NB4 (cell line): ENCODE measurements at places on chromosomes 12 and 14.
A peak's percentile ranks its signal among the peaks of the same experiment; 100 is the strongest.

DNA sequence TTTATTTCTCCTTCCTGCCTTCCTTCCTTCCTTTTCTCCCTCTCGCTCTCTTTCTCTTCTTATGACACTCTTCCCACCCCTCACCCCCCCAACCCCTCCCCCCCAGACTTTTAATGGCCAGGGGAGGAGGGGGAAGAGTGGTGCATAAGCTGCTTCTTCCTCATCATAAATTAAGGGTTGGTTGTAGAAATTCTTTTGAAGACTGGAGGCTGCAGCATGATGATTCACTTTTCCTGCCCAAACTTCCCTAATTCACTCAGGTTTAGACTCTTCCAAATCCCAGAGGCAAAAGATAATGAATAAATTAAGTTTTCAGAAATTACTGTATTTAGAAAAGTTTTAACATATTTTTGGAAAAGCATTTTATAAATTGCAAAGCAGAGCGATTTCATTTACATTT lies 58.2 kb downstream of the GRIP1 start:
- peak; percentile 9 for DNase-seq

GRCh38 chr12:17416748-17417147 lies 673.2 kb downstream of the RERGL start:
- no peak for DNase-seq

GRCh38 chr12:4918950-4919660 lies 9.4 kb downstream of the KCNA1 start:
- DNase-seq: no peak

DNA sequence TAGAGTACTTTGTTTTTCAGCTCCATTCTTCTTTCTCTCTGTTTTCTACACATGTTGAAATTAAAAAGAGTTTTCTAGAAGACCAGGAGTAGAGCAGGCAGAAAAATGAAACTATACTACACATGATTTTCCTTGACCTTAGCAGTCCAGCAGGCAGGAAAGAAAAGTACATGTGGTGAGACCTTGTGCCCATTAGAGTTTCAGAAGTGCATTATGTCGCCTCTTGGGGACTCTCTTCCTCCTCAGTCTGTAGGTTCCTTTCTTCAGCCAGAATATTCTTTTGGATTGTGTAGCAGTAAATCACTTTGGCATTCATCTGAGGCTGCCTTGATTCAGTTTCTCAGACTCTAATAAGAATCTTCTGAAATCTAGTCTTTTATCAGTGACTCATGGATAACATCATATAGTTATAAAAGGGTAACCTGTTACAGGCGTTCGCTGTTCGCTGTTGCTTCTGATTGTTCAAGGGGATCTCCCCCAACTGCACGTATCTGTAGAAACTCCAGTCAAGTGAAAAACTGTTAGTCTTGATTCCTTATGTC lies 161.8 kb downstream of the ANO4 start:
- no peak for DNase-seq

GRCh38 chr14:60654334-60654821 lies 5.1 kb upstream of the SIX1 start:
- no peak for DNase-seq

DNA sequence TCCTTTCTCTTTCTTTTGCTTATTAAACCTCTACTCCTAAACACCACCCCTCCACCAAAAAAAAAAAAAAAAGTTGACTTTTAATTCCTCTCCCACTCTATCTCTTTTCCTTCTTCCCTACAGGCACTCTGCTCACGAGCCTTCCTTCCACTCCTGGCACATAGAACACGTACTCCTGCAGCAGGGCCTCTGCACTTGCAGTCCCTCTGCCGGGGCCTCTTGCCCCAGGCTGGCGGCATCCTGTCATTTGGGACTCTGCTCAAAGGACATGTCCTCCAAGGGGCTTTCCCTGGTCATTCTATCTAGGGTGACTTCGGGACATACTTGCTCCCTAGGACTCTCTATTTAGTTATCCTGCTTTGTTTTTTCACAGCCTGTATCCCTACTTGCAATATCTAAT lies 7.7 kb downstream of the FOS start:
- peak; percentile 41 for DNase-seq

DNA sequence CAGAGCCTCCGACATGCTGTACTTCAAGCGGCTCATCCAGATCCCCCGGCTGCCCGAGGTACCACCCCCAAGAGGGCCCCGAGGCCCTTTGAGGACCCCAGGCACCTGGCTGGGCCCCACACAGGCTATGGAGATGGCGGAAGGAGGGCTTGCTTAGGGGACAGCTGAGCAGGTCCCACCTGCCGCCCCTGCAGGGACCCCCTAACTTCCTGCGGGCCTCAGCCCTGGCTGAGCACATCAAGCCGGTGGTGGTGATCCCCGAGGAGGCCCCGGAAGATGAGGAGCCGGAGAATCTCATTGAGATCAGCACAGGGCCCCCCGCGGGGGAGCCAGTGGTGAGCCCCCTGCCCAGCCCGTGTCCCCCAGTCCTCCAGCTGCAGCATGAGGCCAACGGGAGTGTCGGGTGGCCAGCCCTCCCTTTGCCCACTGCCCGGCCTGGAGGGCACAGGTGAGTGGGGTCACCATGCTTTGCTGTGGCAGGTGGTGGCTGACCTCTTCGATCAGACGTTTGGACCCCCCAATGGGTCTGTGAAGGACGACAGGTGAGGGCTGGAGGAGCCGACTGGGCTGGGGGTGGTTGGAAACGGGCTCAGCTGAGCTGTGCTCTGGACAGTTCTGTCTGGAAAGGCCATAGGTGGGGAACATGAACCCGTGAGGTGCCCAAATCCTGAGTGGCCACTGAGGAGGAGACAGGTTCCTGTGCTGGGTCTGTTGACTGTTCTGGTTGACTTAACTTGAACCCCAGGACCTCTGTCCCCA lies 20.0 kb downstream of the HIP1R start:
- no peak for DNase-seq

GRCh38 chr12:53239643-53240258 lies 7.7 kb upstream of the RARG start:
- DNase-seq: no peak

DNA sequence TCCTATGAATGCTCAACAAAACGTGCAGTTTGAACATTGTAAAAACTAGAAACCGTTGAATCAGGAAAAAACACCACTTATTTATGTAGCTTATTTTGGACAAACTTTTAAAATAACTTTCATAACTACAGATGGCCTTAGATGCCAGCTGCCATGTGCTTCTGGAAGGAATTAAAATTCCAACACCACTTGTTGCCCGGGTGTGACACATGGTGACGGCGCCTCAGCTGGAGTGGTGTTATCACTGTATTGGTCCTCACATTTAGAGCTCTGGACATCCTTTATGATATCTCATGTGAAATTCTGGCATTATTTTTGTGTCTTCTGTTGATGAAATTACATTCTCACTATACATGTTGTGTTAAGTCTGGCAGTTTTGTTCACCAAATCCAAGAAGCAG lies 211.0 kb downstream of the IPO8 start:
- DNase-seq: no peak

- no peak for DNase-seq
Observed at GRCh38 chr14:65425885-65426284, 13.4 kb downstream of the FUT8 start.

DNA sequence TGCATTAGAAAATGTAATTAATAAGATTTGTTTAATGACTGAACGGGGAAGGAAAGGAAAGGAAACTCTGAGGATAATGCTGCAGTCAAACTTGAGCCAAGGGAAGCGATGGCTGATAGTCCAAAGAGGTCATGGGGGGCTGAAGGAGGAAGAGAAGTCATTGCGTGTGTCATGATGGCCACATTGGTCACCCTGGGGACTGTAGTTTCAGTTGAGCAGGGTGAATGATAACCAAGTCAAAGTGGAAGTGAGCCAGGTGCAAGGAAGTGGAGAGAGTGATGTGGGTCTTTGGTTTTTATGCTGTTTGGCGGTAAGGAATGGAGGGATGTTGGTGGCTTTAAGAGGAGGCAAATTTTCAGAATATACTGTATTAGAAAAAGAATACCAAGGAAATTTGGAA lies 21.6 kb downstream of the C12orf75 start:
- peak; percentile 50 for DNase-seq

DNA sequence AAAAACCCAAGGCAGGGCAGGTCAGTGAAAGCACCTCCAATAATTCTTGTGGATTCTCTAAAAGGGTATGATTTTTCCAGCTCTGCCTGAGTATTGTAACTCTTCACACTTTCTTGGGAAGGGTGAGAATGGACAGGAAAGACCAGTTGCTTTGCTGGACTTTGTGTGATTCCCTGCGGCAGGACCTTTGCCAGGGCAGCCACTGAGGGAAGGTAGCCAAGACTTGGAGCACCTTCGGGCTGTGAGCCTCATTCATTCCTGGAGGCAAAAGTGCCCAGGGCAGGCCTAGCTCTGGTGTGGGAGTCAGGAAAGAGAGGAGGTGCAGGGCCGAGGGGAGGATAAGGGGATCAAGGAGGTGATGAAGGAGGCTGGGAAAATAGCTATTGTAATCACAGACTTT lies 80.2 kb downstream of the VCPKMT start:
- no peak for DNase-seq

GRCh38 chr12:29782871-29783772 lies 620 bp downstream of the TMTC1 start:
- no peak for DNase-seq

DNA sequence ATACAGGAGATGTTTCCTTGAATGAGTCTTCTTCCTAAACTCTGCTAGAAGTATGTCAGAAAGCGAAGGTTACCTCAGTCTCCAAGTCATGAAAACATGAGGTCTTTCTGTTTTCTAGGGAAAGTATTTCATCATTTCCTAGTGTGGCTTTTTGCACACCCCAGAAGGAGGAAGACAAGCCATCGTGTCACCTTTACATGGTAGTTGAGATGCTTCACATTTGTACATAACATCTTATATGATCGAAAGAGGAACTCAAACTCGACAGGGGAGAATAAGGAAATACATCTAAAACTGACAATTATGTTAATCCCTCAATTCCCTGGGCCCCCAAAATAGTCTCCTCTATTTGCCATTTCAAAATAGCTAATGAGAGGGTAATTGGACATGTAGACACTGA lies 214.1 kb upstream of the PLEKHG7 start:
- DNase-seq: peak; percentile 50

- DNase-seq: no peak
Observed at GRCh38 chr12:78865516-78865915, 942 bp downstream of the SYT1 start.

DNA sequence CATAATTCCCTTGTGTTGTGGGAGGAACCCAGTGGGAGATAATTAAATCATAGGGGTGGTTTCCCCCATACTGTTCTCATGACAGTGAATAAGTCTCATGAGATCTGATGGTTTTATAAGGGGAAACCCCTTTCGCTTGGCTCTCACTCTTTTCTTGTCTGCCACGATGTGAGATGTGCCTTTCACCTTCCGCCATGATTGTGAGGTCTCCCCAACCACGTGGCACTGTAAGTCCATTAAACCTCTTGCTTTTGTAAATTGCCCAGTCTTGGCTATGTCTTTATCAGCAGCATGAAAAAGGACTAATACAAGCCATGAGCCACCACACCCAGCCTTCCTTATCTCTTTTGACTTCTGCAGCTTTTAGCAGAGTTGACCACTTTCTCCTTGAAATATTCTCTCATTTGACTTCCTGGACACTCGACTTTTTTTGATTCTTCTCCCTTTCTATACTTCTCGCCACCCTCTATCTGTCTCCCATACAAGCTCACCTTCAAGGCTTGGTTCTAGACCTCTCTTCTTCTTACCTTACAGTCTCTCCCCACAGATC lies 2.3 kb downstream of the MTERF2 start:
- no peak for DNase-seq

- peak; percentile 45 for DNase-seq
Observed at GRCh38 chr14:92690171-92691011, 58.0 kb downstream of the LGMN start.

- DNase-seq: no peak
Observed at GRCh38 chr14:103319422-103319821, 14.6 kb upstream of the EIF5 start.

GRCh38 chr12:109727746-109728726 lies 14.4 kb downstream of the FAM222A start:
- DNase-seq: no peak

DNA sequence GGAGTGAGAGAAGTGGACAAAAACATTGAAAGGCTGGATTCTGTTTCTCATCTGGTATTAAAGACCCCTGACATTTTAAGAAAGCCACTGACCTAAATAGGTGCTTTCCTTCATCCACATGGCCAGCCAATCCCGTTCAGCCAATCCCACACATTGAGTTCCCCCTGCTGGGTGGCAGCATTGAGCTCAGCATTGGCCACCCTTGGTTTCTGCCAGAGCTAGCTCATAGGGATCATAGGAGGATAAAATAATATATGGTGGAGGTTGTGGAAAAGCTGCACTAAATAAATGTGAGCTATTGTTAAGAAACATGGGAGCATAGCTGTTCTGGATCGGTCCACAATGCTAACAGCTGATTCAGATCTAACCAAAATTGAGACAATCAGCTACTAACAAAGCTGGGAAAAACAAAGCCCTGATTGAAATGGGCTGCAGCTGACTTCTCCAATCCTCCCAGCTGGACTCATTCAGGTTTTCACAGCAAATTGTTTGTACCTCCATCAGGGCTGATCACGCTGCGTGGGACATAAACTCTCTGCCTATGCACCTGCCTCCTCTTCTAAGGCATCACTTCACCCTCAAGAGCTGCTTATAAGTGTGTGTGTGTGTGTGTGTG lies 256.5 kb downstream of the EMP1 start:
- DNase-seq: no peak

- DNase-seq: no peak
Observed at GRCh38 chr12:14393751-14394150, 28.3 kb downstream of the ATF7IP start.

- DNase-seq: no peak
Observed at GRCh38 chr12:124967016-124967739, 21.8 kb downstream of the DHX37 start.

GRCh38 chr14:55073856-55074255 lies 22.4 kb downstream of the MAPK1IP1L start:
- no peak for DNase-seq

DNA sequence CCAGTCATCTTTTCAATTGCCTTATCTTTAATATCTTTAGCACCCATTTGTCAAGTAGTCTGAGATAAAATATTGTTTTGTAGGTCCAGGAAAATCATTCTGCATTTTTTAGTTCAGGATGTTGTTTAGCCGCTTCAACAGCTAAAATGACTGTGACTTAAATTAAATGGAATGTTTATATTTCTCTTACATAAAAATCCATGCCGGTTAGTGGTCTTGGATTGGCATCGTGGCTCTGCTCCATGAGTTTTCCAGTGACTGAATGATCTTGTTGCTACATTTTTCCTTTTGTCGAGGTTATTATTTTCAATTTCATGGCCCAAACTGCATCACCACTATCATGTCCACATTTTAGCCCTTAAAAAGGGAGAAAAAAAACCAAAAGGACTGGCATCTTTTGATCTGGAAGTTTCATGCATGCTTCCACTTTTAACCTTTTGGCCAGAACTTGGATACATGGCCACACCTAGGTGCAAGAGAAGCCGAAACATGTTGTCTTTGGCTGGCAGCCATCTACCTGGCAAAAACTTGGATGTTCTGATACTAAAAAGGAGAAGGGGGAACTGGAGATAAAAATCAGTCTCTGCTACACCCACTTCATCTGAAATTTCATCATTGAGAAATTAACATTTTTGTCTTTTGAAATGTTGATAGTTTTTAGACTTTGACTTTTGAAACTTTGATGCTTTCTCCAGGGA lies 142.4 kb downstream of the OTOGL start:
- DNase-seq: no peak

GRCh38 chr14:103828315-103828967 lies 18.9 kb downstream of the PPP1R13B start:
- DNase-seq: no peak

GRCh38 chr12:119440803-119441360 lies 106.4 kb downstream of the CCDC60 start:
- DNase-seq: no peak

- DNase-seq: peak; percentile 82
Observed at GRCh38 chr12:9649532-9649940, 20.0 kb upstream of the CLEC2D start.

GRCh38 chr14:102140750-102141145 lies 1.1 kb downstream of the WDR20 start:
- no peak for DNase-seq

GRCh38 chr12:24993793-24994192 lies 44.9 kb upstream of the BCAT1 start:
- DNase-seq: no peak
